ENCODE measurements at places on chromosomes 16 and 17. TPM values are rescaled to one million over a fixed set of nuclear protein-coding genes. Genes with fewer than 3 reads are reported as not detected.

DNA sequence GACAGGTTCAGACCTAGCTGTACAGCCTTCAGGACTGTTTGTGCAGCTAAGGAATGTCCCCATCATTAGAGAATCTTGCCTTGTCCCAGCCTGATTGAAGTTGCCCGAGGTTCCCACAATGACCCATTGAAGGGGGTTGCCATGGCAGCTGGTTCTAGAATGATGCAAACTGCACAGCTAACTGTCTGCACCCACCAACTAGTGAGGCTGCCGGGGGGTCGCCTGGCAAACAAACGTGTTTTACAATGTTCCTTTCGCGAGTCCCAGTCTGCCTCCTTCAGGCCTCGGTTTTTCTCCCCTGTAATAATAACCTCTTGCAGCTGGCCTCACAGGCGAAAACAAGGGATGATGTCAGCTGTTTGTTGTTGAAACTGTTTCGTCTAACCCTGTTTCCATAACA is 5.5 kb downstream of the C16orf96 start:
- DNase-seq: no peak

GRCh38 chr17:8862213-8863056 is 5.0 kb downstream of the PIK3R6 start:
- DNase-seq: no peak

DNA sequence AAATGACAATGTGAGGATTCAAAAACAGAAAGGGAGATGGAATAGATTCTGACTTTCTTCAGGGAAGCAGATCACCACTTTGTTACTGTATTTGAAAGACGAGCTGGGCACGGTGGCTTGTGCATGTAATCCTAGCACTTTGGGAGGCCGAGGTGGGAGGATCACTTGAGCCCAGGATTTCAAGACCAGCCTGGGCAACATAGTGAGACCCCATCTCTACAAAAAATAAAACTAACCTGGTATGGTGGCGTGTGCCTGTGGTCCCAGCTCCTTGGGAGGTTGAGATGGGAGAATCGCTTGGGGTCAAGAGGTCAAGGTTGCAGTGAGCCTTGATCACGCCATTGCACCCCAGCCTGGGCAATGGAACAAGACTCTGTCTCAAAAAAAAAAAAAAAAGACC is 34.0 kb downstream of the PIGL start:
- DNase-seq: no peak

DNA sequence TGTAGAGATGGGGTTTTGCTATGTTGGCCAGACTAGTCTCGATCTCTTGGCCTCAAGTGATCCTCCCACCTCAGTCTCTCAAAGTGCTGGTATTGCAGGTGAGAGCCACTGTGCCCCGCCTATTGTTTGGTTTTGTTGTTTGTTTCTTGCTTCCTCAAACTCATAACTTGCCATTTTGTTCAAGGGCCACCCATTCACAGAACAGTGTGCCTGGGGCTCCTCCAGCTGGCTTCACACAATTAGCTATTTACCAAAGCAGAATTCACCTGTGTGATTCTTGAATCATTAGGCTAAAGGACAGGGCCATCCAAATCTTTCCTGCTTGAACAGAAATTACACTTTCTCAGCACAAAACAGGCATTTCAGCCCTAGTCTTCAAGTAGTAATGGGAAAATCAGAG is 7.2 kb downstream of the ABHD15 start:
- DNase-seq: no peak

- DNase-seq: no peak
These were observed 10.5 kb upstream of the MYO18A start for GRCh38 chr17:29190592-29191207.

DNA sequence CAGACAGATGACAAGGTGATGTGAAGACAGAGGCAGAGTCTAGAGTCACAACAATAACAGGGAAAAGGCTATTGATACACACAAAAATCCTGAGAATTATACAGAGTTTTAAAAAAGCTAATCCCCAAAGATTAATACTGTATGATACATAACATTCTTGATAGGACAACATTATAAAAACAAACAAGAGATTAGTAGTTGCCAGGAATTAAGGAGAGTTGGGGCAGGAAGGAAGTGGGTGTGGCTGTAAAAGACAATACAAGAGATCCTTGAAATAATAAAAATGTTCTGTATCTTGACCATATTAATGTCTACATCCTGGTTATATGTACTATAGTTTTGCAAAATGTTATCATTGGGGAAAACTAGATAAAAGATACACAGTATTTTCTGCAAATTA is 309.5 kb upstream of the PMFBP1 start:
- no peak for DNase-seq

DNA sequence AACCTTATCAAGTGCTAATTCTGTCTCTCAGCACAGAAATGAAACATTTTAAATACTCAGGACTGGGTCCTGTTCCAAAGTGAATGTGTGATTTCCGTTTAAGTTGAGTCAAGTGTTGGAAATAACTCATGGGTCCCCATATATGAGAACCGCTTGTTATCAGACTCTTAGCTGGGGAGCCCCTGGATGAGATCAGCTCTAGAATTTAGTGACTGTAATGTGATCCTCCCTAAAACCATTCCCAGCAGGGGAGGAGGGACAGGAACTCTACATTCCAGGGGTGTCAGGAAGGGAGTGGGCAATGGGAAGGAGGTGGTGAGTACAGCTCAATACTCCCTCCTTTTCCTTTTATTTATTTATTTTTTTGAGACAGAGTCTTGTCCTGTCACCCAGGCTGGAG is 37.5 kb downstream of the OTOA start:
- DNase-seq: no peak

Gene GPR179
- not detected for total RNA-seq

Data from activated CD8-positive, alpha-beta T cell treated with anti-CD3 and anti-CD28 coated beads, Interleukin-2, amount 10 ng/mL, durations not matched to agents 7 days and 5 days (primary cell).